ENCODE measurements at places on chromosomes 5 and 9.

- no peak for DNase-seq
Observed at GRCh38 chr9:87718852-87719612, 6.9 kb upstream of the CTSL start.

- no peak for DNase-seq
Observed at GRCh38 chr9:99359336-99359735, 137.3 kb downstream of the SEC61B start.

- peak; percentile 90 for DNase-seq
Observed at GRCh38 chr5:174323878-174324281, 278.4 kb downstream of the NSG2 start.

DNA sequence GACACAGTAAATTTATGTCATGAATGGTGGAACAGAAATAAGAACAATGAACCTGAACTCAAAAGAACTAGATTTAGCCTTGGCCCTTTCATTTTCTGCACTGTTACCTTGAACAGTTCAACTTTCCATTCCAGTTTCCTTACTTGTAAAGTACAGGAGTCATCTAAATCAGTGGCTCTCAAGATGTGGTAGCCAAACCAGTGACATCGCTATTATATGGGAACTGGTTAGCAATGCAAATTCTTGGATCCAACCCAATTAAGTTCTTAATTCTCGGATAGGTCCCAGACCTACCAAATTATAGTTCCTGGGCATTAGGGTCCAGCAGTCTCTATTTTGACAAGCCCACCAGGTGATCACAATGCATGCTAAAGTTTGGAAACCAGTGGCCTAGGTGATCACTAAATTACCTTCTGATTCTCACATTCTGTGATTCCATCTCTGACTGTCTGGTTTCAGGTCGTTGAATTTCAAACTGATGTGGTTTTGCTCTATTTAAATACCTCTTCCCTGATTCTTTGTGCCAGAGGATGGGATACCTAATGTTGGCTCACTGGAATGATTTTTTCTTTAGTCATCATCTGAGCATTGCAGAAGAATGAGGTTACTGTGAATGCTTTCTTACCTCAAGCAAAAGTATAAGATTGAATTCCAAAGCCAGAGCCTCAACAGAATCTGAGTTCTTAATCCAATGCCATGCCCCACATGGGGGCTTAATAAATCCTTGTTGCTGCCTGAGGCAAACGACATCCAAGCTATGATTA, 253.8 kb downstream of the ENC1 start:
- DNase-seq = no peak

DNA sequence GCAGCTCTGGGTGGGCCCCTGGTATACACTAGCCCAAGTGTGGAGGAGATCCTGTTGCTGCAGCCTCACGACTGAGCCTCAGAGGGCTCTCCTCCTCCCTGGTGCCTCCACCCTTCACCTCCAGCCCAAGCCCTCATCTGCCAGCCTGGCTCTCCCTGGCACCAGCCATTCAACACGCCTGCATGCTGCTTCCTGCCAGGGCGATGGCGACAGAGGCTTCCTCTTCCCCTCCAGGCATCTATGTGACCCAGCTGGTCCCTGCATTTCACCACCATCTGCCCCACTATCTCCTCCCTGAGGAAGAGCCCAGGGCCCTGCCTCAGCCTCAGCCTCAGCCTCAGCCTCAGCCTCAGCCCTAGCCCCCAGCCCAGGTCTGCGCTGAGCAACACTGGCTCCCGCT, 54.8 kb upstream of the ANGPTL2 start:
- peak; percentile 80 for DNase-seq

GRCh38 chr9:122360891-122361290, 9.9 kb upstream of the PTGS1 start:
- no peak for DNase-seq

- no peak for DNase-seq
Observed at GRCh38 chr9:87382900-87383299, 114.8 kb upstream of the DAPK1 start.

GRCh38 chr9:132810314-132810713, 67.8 kb downstream of the AK8 start:
- DNase-seq = no peak

GRCh38 chr9:33881635-33882034, 64.7 kb downstream of the UBE2R2 start:
- no peak for DNase-seq

DNA sequence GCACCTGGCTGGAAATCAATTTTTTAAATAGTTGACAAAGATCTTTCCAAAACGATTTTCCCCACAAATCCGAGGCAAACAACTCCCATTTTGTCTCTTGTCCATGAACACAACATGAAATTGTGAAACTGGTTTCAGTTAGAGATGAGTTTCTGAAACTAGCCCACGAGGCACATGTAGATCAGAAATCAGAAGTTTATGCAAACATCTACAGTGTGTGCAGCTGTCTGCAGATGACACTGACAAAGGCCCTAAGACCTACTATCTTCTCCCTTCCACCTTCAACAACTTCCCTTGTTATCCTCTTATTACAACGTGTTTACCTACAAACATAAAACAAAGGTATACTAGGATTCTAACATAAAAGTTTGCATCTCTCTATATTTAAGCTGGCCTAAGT, 183.3 kb downstream of the DIRAS2 start:
- no peak for DNase-seq

DNA sequence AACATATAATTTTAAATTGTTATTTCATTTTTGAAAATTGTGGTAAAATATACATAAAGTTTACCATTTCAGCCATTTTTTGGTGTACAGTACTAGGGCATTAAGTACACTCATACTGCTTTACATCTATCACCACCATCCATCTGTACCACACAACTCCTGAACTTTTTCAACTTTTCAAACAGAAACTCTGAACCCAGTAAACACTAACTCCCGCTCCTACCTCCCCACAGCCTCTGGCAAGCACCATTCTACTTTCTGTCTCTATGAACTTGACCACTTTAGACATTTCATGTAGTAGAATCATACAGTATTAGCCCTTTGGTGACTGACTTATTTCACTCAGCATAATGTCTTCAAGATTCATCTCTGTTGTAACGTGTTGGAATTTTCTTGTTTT, 8.4 kb upstream of the SLC45A2 start:
- DNase-seq = no peak

GRCh38 chr5:78574731-78575161, 73.8 kb downstream of the LHFPL2 start:
- DNase-seq = no peak

DNA sequence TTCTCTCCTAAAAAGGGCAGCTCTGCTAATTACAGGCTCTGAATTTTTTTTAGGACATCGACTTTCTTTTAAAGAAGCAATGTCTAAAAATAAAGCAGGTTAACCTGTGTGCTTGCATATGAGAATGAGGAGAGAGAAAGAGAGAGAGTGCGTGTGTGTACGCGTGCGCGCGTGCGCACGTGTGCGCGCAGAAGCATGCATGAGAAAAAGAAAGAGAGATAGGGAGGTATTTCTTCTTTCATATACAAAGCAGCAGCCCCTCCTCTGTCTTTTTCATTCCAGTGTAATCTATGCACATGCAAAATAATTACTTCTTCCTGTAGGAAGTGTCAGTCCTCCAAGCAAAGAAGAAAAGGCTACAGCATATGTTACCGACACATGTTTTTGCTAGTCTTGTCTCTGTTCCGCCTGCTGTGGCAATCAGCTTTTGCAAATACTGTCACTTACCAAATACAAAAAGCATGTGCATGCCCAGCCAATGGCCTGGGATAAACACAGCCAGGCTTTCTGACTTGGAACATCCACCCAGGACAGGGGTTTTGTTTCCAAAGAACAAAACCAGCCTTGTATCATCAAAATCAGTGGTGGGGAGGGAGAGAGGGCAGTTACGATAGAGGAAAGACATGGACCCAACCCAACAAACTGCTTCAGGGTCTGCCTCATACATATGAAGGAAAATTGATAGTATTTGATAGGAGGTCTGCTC, 252.3 kb upstream of the SLC24A2 start:
- peak; percentile 84 for DNase-seq

DNA sequence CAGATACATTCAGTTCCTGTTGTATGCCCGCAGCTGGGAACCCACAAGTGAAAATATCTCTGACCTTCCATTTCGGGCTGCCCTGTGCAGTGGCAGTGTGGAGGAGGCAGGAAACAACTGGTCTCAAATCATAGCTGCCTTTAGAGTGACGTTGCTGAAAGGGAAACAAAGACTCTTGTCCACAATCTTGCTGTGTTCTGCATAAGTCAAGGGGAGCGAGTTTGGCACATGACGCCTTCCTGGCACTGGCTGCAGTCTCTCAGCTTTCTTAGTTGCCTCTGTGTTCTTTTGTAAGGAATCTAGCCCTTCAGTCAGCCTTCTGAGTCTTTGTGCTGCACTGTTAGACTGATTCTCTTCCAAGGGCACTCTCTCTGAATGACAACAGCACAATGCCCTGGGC, 24.0 kb downstream of the ADAMTS16 start:
- DNase-seq = no peak

GRCh38 chr5:127705120-127705892, 2.1 kb downstream of the CCDC192 start:
- DNase-seq = peak; percentile 38

DNA sequence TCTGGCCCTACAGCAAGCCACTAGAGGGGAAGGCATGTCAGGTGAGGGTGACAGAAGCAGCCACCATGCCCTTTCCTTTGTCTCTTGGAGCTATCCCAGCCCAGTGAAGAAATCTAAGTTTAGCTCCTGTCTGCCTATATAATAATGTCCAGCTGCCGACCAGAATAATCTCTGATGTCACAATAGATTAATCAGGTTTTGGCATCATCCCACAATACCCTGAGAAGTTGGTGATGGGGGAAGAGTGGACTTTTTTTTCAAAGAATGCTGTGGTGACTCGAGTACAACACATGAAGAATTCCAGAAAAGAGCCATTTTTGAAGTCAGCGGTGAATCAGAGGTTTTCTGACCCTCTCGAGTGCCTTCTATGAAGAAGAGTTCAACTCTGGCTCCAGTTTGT, 1.7 kb upstream of the TSLP start:
- DNase-seq = no peak

DNA sequence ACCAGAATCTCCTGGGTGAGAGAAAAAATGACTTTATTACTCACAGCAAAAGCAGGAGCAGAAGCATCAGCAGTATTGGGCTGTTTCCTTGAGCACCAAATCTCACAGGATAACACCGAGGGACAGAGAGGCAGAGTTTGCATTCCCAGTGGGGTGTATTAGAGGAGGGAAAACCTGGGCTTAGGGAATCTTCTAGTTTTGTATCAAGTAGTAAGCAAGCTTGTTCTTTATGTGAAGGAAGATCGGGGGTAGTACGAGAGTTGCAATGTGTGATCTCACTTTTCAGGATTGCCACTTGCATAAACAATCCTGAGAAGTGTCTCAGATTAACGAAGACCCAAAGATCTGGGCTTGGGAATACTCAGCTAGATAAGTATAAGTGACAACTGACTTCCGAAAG, 1163.0 kb downstream of the TAF11L14 start:
- no peak for DNase-seq

GRCh38 chr9:74570879-74571512, 73.9 kb downstream of the RORB start:
- peak; percentile 43 for DNase-seq

GRCh38 chr9:118987167-118987566, 382.1 kb downstream of the BRINP1 start:
- DNase-seq = no peak

DNA sequence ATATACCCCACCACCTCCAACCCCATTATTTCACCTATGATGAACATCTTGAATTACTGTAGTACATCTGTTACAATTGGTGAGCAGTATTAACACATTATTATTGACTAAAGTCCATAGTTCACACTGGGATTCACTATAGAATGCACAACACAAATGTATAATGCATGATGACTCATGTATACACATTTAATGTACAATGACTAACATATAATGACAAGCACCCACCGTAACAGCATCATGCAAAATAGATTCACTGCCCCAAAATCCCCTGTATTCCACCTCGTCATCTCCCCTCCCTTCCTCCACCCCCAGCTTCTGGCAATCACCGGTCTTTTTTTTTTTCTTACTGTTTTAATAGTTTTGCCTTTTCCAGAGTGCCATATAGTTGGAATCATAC, 47.1 kb upstream of the NEK6 start:
- DNase-seq = peak; percentile 24

- DNase-seq = no peak
Observed at GRCh38 chr9:99925541-99925940, 19.1 kb downstream of the STX17 start.

DNA sequence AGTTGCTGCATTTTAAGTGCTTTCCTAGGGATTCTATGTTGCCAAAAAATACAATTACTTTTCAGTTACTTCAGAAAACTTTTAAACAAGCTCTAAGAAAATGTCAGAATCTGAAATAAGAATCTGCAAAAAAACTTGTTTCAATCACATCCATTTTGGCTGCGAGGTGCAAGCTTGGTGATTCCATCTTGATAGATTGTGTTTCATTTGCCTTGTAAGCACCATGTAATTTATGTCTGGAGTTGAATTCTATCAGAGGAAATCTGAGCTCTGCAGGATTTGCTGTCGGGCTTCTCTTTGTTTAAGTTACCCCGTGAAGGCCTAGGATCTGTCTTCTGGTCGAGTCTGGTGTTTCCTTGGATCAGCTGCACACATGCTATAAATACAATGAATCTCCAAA, 40.4 kb upstream of the MAN2A1 start:
- DNase-seq = peak; percentile 75

DNA sequence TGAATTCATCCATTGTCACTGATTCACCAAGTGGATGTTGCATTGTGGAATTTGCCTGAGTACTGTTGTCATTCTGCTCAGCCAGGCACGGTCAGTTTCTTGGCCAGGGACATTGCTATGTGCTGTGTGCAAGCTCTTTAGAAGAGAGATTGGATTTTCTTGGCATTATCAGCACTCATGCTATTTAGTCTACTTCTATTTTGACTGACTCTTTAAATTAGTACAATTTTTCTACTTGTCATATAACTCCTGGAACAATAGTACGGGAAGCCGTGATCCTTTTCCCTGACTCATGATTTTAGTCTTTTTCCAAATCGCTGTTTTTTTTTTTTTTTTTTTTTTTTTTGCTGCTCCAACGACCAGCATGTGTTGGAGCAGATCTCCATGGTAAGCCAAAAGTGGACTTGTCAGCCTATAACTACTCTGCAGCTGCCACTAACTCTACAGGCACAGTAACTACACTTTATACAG, 129.7 kb downstream of the CDC42SE2 start:
- no peak for DNase-seq

DNA sequence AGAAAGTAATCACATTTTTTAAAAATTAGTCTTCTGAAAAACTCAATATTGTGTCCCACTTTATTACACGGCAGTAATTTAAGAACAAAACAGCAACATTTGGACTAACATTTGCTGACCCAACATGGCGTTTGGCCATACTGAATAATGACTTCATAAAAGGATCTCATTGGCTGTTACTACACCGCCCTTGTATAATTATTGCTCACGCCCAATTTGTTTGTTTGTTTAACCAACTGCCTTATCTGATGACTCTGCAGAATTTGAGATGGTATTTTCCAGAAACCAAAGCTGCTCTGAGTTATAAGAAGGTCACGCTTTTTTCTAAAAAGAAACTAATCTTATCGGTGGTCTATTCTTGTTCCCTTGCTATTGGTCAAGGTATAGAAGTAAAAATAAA, 200.2 kb upstream of the TARS1 start:
- no peak for DNase-seq

- DNase-seq = peak; percentile 86
Observed at GRCh38 chr5:154478224-154478565, at the start of gene HAND1. Gene HAND1 (minus strand): TSS chr5:154478227. CDS start chr5:154478008, 219 bp downstream.

All from NCI-H69 (cell line).